Head of caudate nucleus (tissue), 42 donors: ENCODE measurements at places on chromosomes 6 and 20.

- DNase-seq, result no peak
These were observed 207.7 kb downstream of the PREX1 start for GRCh38 chr20:48620154-48620506.

DNA sequence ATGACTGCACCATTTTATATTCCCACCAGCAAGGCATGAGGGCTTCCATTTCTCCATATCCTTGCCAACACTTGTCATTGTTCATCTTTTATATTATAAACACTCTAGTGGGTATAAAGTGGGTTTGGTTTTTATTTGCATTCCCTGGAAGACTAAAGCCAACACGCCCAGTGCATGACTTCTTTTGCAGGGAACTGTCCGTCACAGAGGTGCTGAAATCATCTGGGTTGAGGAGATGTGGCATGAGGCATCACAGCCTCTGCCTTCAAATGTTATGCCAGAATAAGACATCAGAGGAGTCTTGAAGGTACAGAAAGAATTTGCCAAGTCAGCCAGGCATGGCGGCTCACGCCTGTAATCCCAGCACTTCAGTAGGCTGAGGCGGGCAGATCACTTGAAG, 29.9 kb upstream of the FAM210B start:
- DNase-seq, result no peak

DNA sequence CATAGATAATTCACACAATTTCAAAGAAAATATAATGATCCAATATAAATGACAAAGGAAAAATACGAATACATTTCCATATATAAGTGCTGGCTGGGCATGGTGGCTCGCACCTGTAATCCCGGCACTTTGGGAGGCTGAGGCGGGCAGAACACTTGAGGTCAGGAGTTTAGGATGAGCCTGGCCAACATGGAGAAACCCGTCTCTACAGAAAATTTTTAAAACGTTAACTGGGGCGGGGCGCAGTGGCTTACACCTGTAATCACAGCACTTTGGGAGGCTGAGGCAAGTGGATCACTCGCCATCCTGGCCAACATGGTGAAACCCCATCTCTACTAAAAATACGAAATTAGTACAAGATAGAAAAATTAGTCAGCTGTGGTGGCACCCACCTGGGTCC, 14.9 kb upstream of the MAPK13 start:
- DNase-seq, result no peak

DNA sequence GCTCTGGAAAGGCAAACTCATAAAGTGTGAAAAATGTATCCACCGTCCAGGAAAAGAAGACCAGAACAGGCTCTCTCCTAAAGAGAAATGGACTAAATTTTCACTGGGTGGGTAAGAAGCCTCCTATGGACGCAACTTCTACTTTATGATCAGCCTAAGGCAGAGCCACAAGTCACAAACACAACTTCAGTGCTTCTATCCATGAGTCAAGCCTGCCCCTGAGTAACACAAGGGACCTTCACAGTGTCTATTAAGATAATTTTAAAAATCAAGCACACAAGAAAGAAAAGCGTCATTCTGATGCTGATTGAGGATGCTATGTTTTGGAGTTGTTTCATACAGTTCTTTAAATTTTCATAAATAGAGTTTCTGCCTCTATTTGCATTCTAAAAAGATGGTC, 601.7 kb upstream of the ARID1B start:
- DNase-seq, result no peak

- no peak for DNase-seq
These were observed 131.2 kb upstream of the SPACA1 start for GRCh38 chr6:87916446-87916845.
